ENCODE measurements at places on chromosomes 5 and 9.

DNA sequence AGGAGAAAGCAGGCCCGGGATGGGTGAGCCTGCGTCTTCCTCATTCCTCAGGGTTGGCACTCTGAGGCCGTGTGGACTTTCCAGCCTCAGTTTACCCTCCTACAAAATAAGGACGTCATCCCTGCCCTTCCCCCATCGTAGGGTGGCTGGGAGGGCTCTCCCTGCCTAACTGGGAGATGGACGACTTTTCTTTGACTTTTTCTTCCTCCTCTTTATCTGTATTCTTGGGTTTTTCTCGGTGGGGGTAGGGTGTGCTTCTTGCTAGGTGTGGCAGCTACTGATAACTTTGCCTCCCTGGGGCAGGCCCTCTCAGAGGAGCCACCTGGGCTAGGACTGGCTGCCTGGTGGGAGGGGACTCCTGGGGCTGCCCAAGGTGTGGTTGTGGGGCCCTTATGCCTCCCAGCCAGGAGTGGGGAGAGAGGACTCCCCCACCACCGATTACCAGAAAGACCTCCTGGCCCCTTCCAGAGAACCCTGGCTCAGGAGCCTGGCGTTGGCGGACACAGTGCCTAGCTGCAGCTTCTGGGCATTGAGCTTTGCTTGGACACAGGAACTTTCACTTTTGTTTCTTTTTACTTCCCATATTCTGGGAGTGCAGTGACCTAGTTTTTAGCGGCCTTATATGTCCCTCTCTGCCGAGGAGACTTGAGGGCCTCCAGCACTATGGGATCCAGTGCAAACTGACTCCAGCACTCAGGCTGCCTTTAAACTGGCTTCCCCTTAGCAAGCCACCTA lies 6.1 kb downstream of the GLIPR2 start:
- no peak for DNase-seq

DNA sequence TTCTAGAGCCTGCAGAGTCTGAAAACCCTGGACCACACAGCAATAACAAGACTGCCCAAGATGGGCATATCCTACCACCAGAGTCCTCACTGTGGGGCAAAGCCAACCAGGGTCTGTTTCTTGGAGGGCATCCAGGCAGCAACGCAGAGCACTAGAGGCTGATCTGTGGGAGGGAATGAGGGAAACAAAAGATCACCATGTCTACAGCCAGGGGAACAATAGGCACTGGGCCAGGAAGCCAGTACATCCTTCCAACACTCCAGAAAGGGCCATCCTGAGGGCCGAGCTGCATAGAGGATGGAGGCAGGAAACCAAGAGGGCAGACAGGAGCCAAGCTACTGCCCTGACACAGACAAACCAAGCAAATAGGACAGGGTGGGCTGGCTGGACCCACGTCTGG lies 416.1 kb upstream of the IRX4 start:
- no peak for DNase-seq

GRCh38 chr5:112290691-112291090 lies 128.4 kb downstream of the EPB41L4A start:
- DNase-seq = no peak

- DNase-seq = no peak
Measured at GRCh38 chr5:112625689-112626438, 111.8 kb upstream of the APC start.

- DNase-seq = no peak
Measured at GRCh38 chr9:23850242-23850689, 24.2 kb upstream of the ELAVL2 start.

- no peak for DNase-seq
Measured at GRCh38 chr5:132076202-132076830, 2.7 kb downstream of the CSF2 start.

GRCh38 chr5:66074901-66075300 lies 69.2 kb upstream of the SREK1 start:
- no peak for DNase-seq

- no peak for DNase-seq
Measured at GRCh38 chr5:10434392-10434791, 7.3 kb upstream of the ROPN1L start.

DNA sequence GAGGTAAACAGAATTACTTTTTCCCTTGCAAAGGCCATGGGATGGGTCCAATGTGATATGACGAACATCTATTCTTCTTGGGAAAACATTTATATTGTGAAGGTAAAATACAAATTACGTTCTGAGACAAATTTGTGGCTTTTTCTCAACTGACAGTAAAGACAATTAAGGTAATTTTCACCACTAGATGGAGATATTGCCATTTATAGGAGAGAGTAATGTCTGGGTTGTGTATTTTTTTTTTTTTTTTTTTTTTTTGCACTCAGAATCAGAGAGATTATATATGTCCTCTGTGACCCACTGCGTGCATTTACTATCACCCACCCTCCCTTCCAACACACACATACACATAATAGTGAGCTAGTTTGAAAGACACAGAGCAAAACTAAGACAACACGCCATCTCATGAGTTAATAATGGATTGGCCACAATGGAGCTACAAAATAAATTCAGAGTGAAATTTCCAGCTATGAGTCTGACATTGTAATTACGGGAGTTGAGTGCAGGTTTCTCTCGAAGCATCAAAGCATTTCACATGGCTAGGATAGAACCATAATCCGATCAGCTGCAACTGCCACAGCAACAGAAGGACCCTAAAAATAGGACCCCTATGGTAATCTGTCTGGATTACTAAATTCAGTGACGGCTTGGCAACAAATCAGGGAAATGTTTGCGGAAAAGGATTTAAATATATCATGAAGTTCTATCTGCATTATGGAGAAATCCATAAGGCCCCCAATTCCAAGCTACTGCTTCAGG lies 49.2 kb downstream of the ANXA1 start:
- no peak for DNase-seq

- no peak for DNase-seq
Measured at GRCh38 chr5:24222876-24223275, 421.9 kb downstream of the CDH10 start.

GRCh38 chr5:172586125-172587060 lies 54.7 kb upstream of the NEURL1B start:
- no peak for DNase-seq

- DNase-seq = no peak
Measured at GRCh38 chr5:147734894-147735293, 47.6 kb downstream of the JAKMIP2 start.

All from effector memory CD8-positive, alpha-beta T cell (primary cell).